Activated CD4-positive, alpha-beta T cell treated with anti-CD3 and anti-CD28 coated beads for 24 hours (primary cell): ENCODE measurements at places on chromosomes 7 and 10.

DNA sequence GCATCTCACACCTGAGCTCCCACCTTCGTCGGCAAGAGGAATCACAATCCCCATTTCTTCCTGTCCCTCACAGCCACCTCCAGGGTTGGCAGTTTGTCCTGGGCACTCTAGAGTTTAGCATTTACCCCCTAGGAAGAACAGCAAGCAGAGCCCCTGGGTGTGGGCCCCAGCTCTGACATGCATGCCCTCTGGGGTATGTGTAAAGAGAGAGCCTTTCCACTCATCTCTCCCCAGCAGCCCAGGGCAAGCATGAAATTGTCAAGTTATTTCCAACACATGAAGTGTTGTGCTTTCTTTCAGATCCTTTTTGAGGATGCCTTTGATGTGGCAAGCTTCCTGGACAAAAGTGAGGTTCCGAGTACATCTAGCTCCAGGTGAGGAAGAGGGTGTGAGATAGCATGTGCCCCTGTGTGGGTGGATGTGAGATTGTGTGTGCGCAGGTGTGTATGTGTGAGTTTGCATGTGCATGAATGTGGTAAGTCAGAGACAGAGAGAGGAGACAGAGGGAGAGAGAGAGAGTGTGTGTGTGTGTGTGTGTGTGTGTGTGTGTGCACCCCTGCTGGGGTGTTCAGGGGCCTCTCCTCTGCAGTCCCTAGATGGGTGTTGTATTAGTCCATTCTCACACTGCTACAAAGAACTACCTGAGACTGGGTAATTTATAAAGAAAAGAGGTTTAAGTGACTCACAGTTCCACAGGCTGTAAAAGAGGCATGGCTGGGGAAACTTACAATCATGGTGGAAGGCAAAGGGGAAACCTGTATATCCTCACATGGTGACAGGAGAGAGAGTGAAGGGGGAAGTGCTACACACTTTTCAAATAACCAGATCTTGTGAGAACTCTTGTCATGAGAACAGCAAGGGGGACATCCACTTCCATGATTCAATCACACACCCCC lies 18.1 kb downstream of the STRA8 start:
- DNase-seq = no peak

DNA sequence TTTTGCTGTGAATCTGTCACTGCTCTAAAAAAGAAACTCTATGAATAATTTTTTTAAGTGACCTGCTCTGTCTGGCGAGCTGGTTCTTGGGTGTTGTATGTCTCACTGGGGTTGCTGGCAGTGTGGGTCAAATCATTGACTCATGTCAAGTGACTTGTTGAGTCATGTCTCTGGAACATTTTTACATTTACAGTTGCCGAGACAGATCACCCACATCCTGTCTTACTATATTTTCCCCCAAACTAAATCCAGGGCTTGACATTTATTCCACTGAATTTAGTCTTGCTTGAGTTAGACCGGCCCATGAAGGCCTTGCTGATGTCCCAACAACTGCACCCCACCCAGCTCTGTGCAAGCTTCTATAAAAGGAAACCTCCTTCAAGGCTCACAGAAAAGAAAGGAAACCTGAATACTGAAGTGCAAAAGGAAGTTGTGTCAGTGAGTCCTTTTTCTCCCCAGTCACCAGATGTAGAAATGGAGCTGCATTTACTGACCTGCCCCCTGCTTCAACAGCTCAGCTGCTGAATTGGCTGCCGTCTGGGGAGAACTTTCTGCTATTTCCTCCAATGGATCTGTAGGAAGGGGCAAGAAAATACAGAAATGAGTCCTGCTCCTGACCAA lies 290.3 kb downstream of the TNS3 start:
- no peak for DNase-seq

- DNase-seq = no peak
Measured at GRCh38 chr10:4154191-4154715, 369.2 kb upstream of the KLF6 start.

DNA sequence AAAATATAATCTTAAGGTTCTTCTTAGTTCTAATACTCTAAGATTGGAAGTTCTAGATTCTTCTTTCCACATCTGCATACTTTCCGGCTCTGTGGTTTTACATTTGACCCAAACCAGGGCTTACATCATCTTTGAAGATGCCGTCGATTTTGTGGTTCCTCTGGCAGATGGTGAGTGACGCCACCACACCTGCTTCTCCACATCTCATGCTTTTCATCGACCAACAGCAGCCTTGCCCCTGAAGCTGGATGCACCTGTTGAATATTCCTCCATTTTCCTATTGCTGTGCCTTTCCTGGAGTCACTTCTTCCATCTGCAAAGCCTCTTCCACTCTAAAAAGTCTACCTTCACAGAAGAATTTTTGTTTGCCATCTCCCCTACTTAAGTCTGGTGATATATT lies 121.3 kb downstream of the PRKCQ start:
- DNase-seq = no peak

GRCh38 chr10:45461034-45461433 lies 87.0 kb downstream of the ALOX5 start:
- DNase-seq = no peak

DNA sequence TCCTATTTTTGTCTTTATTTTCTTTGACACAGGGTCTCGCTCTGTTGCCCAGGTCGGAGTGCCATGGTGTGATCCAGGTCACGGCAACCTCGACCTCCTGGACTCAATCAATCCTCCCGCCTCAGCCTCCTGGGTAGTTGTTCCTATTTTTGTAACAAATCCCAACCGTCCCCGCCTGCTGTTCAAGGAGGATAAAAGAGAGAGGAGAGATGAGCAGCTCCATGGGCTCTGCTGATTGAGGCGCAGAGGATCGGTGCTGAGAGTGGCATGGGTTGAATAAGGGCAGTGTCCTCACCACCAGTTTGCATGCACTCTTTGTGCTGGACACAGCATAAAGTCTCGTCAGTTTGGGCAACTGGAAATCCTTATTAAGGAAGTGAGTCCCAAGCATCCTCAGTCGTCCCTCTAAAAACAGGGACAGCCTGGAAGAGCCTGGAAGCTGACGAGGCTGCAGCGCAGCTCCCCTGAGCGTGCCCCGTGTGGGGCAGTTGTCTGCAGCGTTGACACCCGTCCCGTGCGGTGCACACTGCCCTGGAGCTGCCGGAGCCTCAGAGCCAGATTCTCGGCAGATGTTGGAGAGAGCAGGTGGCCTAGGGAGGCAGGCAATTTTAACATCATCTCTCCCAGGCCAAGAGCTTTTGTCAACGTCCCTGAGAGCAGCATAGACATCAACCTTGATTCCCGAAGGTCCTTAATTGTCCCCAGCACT lies 404.2 kb upstream of the RNF32 start:
- no peak for DNase-seq

DNA sequence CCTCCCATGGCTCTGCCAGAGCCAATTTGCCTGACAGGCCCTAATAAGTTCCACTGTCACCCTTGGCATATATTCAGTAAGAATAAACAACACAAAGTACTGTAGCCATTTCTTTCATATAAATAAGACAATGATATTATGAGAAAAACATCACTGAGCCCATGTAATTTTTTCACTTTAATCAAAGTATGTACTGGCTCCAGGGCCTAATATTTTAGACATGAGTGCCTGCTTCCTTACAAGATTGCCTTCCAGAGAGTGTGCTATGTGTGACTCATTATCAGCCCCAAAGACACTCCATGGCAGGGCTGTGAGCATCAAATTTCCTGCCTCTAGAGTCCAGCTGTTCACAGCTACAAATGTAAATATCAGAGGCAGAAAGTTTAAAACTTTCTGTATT lies 297.6 kb downstream of the LHFPL3 start:
- DNase-seq = no peak
